Articular chondrocyte of knee joint (primary cell): ENCODE measurements at places on chromosomes 12 and 14. TPM values are rescaled to one million over a fixed set of nuclear protein-coding genes. Genes with fewer than 3 reads are reported as not detected.

NKX2-1 gene
- not detected in 2 replicates for total RNA-seq

TULP3 gene
- total RNA-seq, result 40.1 and 44.6 TPM in 2 replicates

CISTR gene
- not detected in 2 replicates for total RNA-seq

SIVA1 gene
- total RNA-seq, result 63.8 and 68.6 TPM in 2 replicates

NR1H4 gene
- not detected in 2 replicates for total RNA-seq
